ENCODE measurements at places on chromosomes 4 and X. TPM values are rescaled to one million over a fixed set of nuclear protein-coding genes. Genes with fewer than 3 reads are reported as not detected.

GRCh38 chr4:143273160-143273917, 63.3 kb upstream of the GAB1 start:
- H3K27me3 ChIP-seq, result no peaks in the 10 kb centered on the region
- no peak overlapping the region for H3K4me3 ChIP-seq
- H3K36me3 ChIP-seq, result no peaks in the 10 kb centered on the region
- H3K4me1 ChIP-seq, result no peaks in the 10 kb centered on the region
- H3K27ac ChIP-seq, result no peak overlapping the region

GRCh38 chrX:133850399-133850798, 135.0 kb downstream of the GPC3 start:
- no peaks in the 10 kb centered on the region for H3K4me1 ChIP-seq
- H3K27ac ChIP-seq, result no peak overlapping the region
- DNase-seq, result no peak
- H3K4me3 ChIP-seq, result no peak overlapping the region
- no peaks in the 10 kb centered on the region for H3K36me3 ChIP-seq
- peaks cover 17% of the 10 kb centered on the region for H3K27me3 ChIP-seq

DNA sequence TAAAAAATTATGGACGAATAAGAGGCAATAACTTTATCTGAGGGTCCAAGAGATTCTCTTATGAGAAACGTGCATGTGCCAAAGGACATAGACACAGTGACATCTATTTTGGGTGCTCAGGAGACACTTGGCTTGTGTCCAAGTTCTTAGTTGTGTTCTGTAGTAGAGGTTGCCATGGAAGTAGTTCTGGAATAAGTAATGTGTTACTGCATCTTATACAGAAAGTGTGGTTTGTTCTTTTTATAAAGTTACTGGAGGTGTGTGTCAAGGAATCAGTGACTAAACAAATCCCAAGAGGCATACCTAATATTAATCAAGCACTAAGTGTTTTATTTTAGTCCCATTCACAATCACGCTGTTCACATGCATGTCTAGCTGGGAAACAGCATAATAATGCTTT, 305.7 kb downstream of the ARHGAP24 start:
- H3K36me3 ChIP-seq, result no peaks in the 10 kb centered on the region
- H3K4me3 ChIP-seq, result no peak overlapping the region
- no peak overlapping the region for H3K27ac ChIP-seq
- DNase-seq, result no peak
- no peaks in the 10 kb centered on the region for H3K27me3 ChIP-seq

- H3K4me3 ChIP-seq, result no peak overlapping the region
- DNase-seq, result no peak
- H3K27ac ChIP-seq, result peak overlapping the region; percentile 25
Measured at GRCh38 chr4:125101719-125102118, 213.0 kb upstream of the FAT4 start.

DNA sequence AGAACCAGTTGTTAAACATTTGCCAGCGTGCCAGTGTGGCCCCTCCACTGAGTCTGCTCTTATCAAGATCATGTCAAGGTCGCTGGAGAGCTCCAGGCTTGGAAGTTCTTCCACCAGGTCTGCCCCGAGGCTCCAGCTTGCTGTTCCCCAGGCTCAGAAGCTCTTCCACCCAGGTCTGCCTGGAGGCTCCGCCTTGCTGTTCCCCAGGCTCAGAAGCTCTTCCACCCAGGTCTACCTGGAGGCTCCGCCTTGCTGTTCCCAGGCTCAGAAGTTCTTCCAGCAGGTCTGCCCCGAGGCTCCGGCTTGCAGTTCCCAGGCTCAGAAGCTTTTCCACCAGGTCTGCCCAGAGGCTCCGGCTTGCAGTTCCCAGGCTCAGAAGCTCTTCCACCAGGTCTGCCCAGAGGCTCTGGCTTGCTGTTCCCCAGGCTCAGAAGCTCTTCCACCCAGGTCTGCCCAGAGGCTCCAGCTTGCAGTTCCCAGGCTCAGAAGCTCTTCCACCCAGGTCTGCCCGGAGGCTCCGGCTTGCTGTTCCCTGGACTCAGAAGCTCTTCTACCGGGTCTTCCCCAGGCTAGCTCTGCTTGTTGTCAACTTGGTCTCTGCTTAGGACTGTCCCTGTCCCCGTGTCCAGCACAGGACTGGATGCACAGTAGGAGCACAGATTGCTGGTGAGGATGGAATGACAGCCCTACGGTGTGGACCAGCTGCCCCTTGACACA, 54.4 kb downstream of the HMX1 start:
- DNase-seq, result no peak
- H3K27ac ChIP-seq, result no peak overlapping the region
- H3K4me3 ChIP-seq, result no peak overlapping the region
- no peaks in the 10 kb centered on the region for H3K27me3 ChIP-seq
- no peaks in the 10 kb centered on the region for H3K36me3 ChIP-seq
- no peaks in the 10 kb centered on the region for H3K4me1 ChIP-seq

Gene NAP1L3
- 7.2 TPM for total RNA-seq

- no peaks in the 10 kb centered on the region for H3K36me3 ChIP-seq
- H3K4me1 ChIP-seq, result peaks cover 16% of the 10 kb centered on the region
- H3K27me3 ChIP-seq, result no peaks in the 10 kb centered on the region
- peak overlapping the region; percentile 40 for H3K27ac ChIP-seq
Measured at GRCh38 chr4:173169428-173170181, 994 bp downstream of the GALNT7 start.

GRCh38 chr4:140326395-140326993, 47.0 kb upstream of the SCOC start:
- DNase-seq, result no peak
- no peak overlapping the region for H3K4me3 ChIP-seq
- H3K4me1 ChIP-seq, result no peaks in the 10 kb centered on the region
- H3K27me3 ChIP-seq, result no peaks in the 10 kb centered on the region
- no peaks in the 10 kb centered on the region for H3K36me3 ChIP-seq
- H3K27ac ChIP-seq, result no peak overlapping the region

Data from tibial nerve (tissue), 4 donors.